AG04449 (cell line): ENCODE measurements at places on chromosomes 2 and 18.

DNA sequence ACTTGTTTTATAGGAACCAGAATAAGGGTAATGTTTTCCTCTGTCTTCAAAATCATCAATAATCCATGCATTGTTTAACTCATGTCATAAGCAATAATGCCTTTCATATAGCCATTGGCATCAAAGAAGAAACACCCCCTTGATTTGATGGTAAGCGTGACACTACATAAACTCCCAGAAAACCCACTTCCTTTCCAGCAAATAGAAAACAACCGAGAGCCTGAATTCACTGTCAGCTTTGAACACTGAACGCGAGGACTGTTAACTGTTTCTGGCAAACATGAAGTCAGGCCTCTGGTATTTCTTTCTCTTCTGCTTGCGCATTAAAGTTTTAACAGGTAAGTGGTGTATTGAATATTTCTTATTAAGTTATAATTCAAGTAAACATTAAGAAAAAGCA, at the start of gene ICOS:
Gene ICOS, plus strand, starts transcription at position 229 of the 400 bp plus-strand sequence. Its CDS starts 52 bp downstream, at position 281.
- no peak for DNase-seq

DNA sequence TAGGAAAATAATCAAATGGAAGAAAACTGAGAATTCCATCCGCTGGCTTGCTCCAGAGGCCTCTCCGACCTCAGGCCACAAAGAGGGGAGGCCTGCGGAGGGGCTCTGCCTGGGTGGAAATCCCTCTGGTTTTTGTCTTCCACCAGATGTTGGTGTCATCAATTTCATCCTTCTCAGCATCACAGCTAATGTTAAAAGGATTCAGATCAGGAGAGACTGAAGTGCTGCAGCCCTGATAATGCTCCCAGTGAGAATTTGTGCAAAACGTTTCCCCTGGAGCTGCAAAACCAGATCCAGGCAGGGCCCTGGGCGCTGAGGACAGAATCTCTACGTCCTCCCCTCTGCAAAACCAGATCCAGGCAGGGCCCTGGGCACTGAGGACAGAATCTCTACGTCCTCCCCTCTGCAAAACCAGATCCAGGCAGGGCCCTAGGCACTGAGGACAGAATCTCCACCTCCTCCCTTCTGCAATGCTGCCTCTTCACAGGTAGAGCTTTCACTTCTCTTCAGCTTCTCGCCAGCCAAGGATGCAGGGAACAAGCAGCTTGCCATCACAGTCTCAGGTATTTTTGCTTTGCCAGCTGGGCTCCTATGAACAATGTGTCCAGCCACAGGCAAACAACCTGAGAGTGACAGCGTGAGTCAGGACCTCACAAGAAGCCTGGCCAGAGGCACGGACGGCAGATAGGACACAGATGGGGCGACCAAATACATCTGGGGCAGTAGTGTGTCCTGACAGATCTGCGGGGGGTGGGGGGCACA, 81.2 kb downstream of the TMEM18 start:
- no peak for DNase-seq

DNA sequence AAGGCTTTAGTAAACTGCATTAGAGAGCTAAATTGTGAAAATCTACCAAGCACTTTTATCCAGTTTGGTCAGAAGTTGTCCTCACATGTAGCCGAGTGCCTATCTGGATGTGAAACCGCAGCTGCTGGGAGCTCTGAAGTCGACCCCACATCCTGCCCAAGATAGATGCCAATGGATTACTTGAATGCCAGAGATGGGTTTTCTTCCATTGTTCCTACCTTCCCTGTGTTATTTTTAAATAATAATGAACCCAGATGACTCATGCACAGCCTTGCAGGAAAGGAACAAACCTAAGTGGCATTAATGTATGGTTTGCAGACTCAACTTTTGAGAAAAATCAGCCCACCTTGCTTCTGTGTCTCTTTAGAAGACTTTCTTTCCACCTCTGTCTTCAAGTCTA, 408.5 kb downstream of the FBXO15 start:
- no peak for DNase-seq

- no peak for DNase-seq
Observed at GRCh38 chr2:226497146-226497909, 302.3 kb downstream of the IRS1 start.

DNA sequence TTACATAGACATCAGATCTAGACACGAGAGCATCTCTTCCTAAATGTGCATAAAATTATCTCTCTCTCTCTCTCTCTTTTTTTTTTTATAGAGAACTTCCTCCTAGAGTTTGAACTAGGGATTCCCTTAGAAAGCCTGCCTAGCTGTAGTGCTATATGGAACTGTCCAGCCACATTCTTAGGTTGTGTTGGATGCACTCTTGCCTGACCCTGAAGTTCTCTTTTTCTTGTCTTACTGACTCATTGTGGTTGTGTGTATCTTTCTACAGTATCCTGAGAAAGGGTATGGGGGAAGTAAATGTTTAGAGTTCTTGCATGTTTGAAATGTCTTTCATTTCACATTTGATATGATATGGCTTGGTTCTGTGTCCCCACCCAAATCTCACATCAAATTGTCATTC, 368.2 kb downstream of the CDH2 start:
- DNase-seq: peak; percentile 10

- no peak for DNase-seq
Observed at GRCh38 chr2:202653890-202654289, 19.1 kb downstream of the FAM117B start.

- peak; percentile 47 for DNase-seq
Observed at GRCh38 chr2:160491911-160492371, 1.7 kb downstream of the RBMS1 start.

DNA sequence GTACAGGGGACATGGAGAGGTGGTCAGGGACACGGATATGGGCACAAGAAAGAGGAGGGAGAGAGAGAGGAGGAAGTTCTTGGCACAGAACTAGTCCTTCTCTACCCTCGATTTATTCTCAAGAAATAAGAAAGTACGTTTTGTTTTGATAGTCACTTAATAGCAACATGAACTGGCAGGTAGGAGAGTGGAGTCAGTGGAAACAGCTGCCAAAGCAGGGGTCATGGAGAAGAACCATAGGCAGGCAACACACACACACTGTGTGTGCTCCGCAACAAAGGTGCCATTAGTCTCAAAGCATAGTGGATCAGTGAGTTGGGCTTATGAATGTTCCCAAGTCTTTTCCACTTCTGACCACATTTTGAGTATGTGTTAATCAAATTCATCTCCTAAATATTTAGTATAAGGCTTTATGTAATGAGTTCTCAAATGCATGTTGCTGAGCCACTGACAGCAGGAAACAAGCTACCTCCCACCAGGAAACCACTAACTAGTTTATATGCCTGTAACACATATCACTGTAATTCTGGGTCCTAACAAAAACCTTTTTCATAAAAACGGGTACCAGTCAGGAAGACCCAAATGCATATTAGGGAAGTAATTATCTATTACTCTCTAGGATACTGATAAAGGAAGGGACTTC, 41.1 kb downstream of the IWS1 start:
- DNase-seq: no peak

DNA sequence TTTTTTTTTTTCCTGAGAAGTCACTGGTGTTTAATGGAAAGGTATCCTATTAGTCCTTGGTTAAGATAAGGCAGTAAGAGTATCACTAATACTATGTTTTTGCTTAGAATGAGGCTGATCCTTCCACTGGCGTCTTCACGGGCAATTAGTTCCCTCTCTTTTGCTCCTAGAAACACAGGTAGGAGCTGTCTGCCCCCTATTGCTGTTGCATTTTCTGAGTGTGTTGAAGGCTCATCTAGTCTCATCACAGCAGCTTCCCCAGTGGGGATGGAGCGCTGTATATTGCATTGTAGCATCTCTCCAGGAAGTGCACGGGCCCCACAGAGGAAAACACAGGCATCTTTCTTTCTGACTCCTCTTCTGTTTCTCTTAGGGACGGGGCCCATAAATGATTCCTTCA, 145.0 kb downstream of the NAPG start:
- no peak for DNase-seq
